ENCODE measurements at places on chromosomes 1 and 21.

GRCh38 chr21:33302796-33303195 is 22.0 kb upstream of the IFNAR1 start:
- DNase-seq = no peak

- no peak for DNase-seq
Observed at GRCh38 chr1:67630438-67631045, 54.5 kb upstream of the GADD45A start.

GRCh38 chr1:90308421-90308820 is 313.5 kb downstream of the ZNF326 start:
- no peak for DNase-seq

GRCh38 chr1:156080241-156080862 is 1.9 kb downstream of the MEX3A start:
- no peak for DNase-seq

GRCh38 chr1:201335174-201335870 is 42.2 kb downstream of the TNNT2 start:
- DNase-seq = no peak

DNA sequence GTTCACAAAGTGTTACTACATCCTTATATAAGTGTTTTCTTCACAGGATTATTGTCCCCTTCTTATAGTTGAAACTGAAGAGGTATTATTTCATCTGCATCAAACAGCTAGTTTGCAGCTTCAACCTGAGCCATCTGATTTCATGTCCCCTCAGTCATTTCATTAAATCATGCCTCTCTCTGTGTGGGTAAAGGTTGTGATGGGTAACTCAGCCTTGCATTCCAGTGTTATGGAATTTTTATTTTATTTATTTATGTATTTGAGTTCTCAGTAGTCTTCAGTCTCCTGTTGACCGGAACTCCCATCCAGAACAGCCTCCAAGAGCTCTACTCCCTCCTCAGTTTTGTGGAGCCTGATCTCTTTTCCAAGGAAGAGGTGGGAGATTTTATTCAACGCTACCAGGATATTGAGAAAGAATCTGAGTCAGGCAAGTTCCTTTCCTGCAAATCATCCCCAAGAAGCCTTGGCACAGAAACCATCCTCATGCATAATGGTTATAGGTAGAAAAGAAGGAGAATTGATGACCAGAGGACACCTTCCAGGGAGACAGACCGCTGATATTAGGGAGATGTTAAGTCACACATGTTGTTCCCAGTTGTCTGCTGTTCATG is 21.8 kb downstream of the CHD1L start:
- DNase-seq = no peak

- no peak for DNase-seq
Observed at GRCh38 chr1:54124472-54124871, 28.3 kb downstream of the CDCP2 start.

GRCh38 chr1:95002540-95003432 is 70.0 kb downstream of the ALG14 start:
- peak; percentile 76 for DNase-seq

DNA sequence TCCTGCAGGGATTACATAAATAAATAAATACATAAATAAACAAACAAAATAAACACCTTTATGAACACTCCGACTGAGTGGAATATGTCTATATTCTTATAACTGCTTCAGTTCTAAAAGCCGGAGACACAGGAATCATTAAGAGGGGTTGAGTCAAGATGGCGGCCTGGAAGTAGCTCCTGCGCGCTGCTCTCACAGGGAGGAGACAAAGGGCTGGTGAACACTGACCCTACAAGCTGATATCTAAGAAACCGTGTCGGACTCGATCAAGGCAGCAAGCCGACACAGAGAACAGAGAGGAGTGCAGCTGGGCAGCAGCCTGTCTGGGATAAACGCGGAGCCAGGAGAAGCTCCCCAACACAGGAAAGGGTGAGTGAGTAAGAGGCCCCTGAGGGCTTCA is 1098.6 kb upstream of the NCAM2 start:
- DNase-seq = no peak

GRCh38 chr1:110948038-110948810 is 15.5 kb downstream of the LRIF1 start:
- DNase-seq = no peak

- no peak for DNase-seq
Observed at GRCh38 chr1:21325731-21326387, 35.6 kb upstream of the ECE1 start.

DNA sequence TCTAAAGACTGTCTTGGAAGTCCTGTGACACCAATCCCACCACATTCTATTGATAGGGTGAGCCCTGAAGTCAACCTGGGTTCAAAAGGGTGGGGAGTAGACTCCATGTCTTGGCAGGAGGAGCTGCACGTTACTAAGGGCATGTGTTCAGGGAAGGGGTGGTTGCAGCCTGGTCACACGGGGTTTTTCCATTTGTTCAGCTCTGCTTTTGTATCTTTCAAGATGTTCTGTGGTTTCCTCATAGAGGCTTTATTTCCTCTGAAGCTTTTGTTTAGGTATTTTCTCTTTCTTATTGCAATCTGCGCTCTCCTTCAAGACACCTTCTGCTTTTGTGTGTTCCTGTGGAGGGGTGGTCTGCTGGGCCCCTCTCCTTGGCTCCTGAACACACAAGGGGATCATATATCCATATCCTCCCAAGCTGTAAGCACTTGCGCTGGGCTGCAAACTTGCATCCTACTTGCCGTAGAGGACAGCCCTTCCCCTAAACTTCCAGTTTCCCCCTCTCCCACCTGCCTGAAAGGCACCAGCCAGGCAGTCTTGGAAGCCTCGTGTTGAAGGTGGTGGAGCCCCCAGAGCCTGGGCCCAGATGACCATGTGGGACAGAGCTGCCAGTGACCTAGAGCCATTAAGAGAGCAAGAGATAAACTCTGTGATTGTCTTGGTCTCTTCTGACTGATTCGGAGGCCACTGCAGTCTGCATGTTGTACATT is 62.5 kb upstream of the TRAPPC10 start:
- no peak for DNase-seq

GRCh38 chr1:76250271-76250670 is 175.7 kb downstream of the ST6GALNAC3 start:
- no peak for DNase-seq

- no peak for DNase-seq
Observed at GRCh38 chr1:110328274-110328673, 10.9 kb upstream of the RBM15 start.

GRCh38 chr1:36888811-36889477 is 145.4 kb downstream of the GRIK3 start:
- no peak for DNase-seq

- DNase-seq = no peak
Observed at GRCh38 chr1:2612591-2613365, 20.0 kb downstream of the MMEL1 start.

DNA sequence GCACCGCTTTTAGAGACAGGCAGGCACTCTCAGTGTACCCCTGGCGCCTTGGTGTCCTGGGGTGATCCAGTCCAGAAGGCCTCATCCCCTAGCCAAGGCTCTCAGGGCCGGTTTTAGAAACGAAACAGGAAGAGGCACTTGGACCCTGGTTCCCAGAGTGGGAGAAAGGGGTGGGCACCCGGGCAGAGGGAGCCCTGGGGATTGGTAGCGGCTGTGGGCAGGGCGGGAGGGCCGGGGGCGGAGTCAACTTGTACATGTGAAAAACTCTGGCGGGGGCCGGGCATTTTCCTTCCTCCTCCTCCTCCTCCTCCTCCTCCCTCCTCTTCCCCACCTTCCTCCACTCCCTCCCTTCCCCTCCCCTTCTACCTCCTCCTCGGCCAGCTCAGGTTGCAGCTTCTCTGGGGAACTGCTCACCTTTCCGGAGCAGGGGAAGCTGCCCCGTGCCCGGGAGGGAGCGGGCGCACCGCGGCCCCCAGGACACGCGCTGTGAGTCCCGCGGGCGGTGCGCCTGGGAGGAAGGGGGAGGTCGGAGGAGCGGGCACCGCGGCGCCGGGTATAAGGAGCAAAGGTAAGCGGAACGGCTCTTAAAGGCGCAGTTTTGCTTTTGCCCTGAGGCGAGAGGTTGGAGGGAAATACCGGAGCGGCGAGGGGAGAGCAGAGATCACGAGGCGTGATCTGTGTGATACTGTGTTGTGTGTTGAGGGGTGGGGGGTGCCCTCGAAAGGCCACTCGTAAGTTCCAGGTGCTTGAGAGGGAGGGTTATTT is at the start of gene CDK18:
Gene CDK18, plus strand, starts transcription at position 359 of the 765 bp plus-strand sequence. CDS start 18,499 bp downstream, outside the sequence.
- DNase-seq = no peak

GRCh38 chr1:182315167-182315556 is 76.4 kb downstream of the GLUL start:
- no peak for DNase-seq

DNA sequence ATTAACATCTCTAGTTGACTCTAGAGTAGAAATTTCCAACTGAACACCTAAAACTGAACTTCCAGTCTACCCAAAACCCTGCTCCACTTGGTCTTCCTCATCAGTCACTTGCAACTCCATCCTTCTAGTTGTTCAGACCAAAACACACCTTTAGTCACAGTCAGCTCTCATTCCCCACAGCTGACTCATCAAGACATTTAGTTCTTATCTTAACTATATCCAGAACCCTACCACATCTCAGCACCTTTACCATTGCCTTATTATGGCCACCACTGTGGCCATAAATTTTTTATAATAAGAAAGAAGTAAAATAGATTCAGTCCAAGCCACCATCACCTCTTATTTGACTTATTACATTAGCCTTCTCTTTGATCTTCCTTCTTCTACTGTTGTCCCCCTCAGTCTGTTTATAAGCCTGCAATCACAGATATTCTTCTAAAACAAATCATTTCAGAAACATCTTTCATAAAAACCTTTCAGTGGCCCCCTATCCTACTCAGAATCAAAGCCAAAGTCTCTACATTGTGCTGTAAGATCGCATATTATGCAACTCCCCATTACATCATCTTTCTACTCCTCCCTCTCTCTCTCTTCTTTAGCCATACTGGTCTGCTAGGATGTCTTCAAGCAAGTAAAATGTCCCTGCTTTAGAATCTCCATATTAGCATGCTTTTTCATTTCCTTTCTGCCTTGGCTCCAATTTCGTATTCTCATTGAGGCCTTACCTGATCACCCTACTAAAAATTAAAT is 275.9 kb downstream of the LRRC40 start:
- DNase-seq = no peak

GRCh38 chr1:241181471-241181870 is 175.5 kb downstream of the RGS7 start:
- DNase-seq = no peak

GRCh38 chr1:168032029-168032428 is 95.2 kb upstream of the MPC2 start:
- no peak for DNase-seq

GRCh38 chr1:234970731-234971476 is 157.7 kb downstream of the TOMM20 start:
- no peak for DNase-seq

DNA sequence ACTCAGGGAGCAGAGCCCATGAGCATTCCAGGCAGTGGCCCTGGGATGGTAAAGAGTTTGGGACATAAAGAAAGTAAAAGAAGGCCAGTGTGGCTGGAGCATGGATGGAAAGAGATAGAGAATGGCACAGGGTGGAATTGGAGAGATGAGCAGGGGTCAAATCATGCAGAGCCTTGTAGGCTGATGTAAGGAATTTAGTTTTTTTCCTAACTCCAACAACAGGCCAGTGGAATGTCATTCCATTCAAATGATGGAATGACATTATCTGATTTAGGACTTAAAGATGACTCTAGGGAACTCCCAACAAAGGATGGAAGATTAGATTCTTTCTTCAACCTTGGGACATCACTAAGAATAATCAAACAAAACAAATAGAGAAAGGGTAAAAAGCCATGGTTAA is 12.8 kb upstream of the S100A2 start:
- no peak for DNase-seq
